Left cardiac atrium (tissue), 4 donors: ENCODE measurements at places on chromosomes 7 and 10.

DNA sequence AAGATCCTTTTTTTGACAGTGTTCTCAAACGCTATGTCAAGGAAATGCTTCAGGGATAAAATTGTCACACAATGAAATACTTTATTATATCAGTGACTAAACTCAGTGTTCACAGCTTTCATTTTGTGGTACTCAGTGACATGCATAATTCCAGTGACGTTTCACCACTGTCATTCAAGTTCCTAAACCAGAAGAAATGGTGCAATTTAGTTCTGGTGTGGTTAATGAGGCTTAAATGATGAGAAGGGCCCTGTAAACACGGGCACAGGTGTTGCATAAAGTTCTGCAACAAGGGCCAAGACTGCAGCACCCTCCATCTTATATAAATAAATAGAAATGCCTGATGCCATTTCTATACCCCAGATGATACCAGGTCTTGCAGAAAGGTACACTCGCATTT is 1247.1 kb downstream of the GATA3 start:
- no peak for DNase-seq

GRCh38 chr7:13920053-13920697 is 69.3 kb downstream of the ETV1 start:
- DNase-seq, result no peak

- DNase-seq, result no peak
Observed at GRCh38 chr10:72311667-72312066, 37.9 kb downstream of the DDIT4 start.

DNA sequence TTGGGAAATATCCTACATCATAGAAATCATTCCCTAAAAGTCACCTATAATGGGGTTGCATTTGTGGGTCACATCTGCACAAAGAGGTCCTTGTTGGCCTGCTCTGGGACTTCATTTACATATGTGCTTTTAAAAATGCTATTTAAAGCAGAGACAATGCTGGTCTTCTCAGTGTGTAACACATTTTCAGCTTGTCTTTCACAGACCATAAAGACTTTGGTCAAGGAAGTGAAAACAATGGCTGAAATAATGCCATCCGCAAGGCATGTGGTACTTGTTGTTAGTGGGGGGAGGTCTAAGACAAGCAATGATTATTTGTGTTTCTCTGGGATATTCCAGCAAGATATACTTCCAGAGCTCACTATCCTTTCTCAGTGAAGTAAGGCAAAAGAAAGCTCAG is 84.6 kb upstream of the PDLIM1 start:
- DNase-seq, result no peak

DNA sequence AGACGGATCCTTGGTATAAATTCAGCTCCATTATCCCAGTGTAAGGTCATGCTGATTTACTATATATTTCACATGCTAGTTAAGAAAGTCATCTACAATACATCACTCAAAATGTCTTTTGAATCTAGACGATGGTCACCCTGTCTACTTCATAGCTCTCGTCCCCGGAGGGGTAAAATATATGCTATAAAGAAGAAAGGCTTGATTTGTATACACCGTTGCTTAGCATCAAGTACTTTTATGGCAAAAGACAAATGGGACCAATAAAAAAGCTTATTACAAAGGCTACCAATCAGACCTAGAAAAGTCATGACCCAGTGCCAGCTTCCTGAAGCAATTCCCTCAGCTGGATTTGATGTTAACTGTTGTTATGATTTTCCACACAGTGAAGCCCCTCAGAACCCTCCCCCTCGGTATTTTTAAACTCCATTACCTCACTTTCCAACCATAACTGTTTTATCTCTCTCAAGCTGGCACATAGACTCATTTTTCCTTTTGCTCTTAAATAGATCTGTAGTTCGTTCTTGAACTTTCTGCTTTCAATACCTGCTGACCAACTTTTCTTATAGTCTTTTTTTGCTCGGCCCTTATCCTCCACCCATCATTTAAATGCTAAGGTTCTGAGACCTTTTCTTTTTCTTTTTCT is 104.9 kb downstream of the DOCK4 start:
- DNase-seq, result no peak

DNA sequence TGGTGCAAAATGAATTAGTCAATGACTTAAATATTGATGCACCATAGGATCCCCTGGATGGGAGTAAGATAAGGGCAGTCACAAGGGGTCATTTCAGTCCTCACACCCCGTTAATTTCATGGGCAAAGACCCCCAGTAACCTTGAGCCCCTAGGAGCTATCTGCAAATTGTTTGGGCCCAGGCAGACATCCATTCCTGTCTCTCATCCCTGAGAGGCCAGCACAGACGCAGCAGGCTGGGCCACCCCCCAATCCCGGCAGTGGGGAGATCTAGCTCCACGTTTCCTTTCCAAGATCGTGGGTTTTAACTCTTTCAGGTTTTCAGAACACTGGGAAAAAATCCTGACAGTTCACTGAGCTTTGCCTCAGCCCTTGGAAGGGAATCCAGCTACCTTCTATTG is 40.1 kb downstream of the PNLIPRP2 start:
- no peak for DNase-seq

DNA sequence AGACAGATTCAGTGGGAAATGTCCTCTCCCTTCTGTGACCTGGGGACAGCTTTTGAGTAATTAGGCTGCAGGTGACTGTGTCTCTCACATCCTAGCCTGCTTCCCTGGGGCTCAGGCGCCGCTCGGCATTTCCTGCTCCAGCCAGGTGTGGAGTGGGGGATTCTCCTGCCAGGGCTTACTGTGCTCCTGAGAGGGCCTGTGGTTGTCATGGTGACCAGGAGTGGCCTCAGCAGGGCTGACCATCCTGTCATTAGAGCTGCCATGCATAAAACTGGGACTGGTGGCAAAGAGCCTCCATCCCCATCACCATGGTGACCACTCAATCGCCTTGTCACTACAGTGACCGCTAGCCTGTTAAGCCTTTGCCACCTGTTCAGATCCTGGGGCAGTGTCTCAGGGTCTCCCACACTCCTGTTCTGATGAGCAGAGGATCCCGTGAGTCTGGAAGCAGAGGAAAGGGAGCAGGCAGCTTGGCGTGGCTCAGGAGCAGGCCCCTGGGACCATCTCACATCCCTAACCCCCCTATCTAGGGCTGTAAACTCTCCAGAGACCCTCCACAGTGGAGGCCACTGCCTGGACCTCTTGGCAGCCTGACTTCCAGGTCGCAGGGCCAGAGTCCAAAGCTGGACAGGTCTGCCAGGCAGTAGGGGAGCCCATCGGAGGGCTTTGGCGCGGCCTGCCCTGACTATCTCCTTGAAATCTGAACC is at the start of gene GCK:
Gene GCK (minus strand): TSS at position 154 of the 707 bp plus-strand sequence. CDS start 486 bp downstream, outside the sequence.
- no peak for DNase-seq

DNA sequence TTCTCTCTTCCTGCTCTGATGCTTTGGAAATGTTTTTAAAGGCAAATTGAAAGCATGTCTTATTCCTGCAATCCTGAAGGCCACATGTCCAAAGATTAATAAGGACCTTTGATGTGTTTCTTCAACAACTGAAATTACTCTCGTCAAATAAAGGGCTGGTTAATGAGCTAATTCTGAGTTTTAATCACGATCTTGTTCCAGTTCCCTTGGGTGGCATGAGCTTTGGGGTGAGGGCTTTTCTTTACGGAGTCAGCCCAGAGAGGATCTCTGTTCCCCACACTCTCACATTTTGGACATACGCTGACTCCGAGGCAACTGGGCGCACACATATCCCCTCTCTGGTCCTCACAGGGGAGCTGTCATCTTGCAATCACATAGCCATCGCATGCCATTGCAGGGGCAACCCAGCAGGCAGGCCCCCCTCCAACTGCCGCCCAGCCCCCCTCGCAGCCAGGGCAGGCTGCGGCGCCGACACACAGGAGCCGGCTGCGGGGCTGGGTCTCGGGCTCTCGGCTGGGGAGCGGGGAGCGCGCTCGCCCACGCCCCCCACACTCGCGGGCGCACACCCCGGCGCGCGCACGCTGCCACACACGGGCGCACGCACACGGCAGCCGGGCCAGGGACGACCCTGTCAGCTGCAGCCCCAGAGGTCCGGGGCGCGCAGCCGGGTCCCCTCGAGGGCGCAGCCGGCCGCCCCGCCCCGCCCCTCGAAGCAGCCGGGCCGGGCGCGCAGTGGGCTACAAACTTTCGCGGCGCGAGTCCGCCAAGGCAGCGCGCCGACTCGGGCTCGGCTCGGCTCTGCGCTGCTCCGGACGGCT is at the start of gene GDF10:
Gene GDF10 (plus strand): TSS at position 587 of the 818 bp plus-strand sequence. CDS start 455 bp downstream, outside the sequence.
- no peak for DNase-seq

DNA sequence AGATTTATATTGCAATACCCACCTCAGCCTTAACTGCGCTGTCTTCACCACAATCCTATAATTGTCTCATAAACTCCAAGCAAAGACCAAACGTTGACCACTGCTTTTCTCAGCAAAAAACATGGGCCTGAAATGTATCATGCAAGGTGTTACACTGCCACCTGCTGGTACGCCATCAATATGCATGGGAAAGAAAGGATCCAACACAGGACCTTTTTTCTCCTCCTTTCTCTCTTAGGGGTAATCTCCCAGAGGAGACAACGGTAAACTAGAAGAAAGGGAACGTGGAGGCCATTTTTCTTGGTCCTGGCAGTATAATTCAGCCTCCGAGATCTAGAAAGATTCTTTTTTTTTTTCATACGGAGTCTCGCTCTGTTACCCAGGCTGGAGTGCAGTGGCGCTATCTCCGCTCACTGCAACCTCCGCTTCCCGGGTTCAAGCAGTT is 79.1 kb upstream of the MPP7 start:
- DNase-seq, result peak; percentile 81

- no peak for DNase-seq
Observed at GRCh38 chr7:101161692-101162471, 3.5 kb downstream of the VGF start.

- DNase-seq, result no peak
Observed at GRCh38 chr7:47792521-47793121, 155.6 kb downstream of the PKD1L1 start.

DNA sequence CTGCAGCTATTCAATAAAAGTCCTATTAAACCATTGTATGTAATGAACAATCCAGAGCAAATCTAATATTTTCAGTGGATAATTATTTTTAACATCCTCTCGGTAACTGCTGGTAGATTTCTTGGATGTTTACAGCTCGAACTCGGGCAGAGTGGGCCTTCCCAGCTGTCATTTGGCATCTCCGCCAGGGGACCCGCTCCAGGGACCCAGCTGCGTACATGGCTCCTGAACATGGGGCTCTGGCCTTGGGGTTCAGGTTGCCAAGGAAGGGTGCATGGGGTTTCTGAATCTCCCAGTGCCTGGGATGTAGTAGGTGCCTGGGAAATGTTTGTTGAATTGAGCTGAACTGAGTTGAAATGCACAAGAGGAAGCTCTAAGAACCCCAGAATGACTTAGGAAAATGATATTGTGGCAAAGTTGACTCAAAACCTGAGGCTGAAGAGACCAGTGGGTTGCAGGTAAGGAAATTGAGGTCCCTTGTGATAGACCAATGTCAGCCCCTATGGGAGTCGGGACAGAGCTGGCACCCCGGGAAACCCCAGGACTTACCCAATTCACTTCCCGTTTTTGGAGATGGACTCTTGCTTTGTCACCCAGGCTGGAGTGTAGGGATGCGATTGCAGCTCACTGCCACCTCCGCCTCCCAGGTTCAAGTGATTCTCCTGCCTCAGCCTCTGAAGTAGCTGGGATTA is 228.4 kb downstream of the CUX1 start:
- no peak for DNase-seq

- no peak for DNase-seq
Observed at GRCh38 chr10:75043256-75044131, 68.0 kb upstream of the SAMD8 start.

- DNase-seq, result no peak
Observed at GRCh38 chr7:80640846-80641245, 2.4 kb downstream of the CD36 start.

DNA sequence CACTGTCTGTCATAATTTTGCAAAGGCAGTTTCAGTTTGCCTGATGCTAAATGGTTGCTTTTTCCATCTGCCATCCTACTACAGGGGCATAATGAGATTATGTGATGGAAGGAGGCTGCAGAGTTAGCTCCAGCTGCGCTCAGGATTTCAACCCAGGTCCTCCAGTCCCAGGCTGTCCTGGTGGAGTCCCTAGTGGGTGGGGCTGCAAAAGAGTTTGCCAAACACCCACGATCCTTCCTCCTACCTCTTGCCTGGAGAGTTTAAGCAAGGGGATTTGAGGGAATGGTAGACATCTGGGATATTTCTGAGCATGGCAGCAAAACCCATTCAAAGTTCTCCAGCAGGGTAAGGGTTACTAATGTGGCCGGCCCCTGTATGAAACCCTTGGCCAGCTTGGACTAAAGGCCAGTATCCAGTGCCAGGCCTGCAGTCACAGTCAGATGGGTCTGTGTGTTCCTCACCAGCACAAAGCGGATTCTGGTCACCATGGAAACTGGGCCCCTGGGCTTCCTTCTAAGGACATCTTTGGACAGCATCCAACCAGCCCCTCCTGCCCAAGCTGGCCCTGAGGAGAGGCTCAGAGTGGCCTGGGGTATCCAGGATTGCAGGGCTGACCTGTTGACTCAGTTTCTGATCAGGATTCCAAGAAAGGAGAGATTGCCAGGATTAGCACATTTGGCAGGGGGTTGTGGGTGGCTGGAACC is 42.7 kb upstream of the CHST3 start:
- DNase-seq, result peak; percentile 75

GRCh38 chr7:151864081-151864480 is 12.8 kb downstream of the PRKAG2 start:
- DNase-seq, result no peak

GRCh38 chr10:33772370-33773252 is 438.1 kb upstream of the NRP1 start:
- DNase-seq, result peak; percentile 30

DNA sequence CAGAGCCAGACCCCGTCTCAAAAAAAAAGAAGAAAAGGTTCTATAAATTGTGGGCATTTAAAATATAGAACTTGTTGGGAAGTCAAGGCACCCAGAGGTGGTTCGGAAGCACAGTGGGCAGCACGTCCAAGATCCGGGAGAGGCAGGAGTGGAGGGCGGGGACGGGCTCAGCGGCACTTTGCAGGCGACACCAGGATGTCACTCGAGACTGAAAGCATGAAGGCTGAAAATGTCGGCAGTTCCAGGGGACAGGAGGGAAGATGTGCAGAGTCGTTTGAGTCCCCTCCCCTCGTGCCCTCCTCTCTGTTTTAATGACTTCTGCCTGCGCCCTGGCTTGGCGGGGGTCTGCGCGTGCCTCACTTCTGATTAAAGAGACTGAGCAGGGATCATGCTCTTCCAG is 30.6 kb downstream of the IQCE start:
- no peak for DNase-seq
